ENCODE measurements at places on chromosomes 16 and 17.
A peak's percentile ranks its signal among the peaks of the same experiment; 100 is the strongest.

DNA sequence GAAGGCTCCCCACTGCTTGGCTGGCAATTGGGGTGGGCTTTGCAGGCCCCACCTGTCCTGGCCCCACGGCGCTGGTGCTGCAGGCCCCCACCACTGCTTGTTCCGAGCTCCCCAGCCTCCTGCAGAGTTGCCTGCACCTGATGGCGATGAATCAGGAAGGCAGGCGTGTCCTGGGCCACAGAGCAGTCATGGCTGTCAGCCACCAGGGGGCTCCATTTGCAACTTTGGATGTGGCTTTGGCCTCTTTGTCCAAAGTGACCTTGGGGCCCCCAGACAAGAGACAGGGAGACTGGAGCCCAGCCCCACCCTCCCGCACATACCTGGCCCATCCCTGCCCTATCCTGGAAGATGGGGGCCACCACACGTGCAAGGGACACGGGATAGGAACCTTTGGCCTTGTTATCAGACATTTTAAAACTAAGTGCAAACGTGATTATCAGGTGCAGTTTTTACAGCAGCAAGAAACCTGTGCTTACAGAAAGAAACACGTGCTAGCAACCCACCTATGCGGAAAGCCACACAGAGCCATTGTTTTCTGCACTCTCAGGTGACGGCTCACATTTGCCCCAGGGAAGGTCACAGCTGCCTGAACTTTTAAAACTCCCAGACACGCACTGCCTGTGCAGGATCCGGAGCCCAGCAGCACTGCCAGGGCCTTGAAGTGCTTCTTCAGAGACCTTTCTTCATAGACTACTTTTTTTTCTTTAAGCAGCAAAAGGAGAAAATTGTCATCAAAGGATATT, at the start of gene DNASE1:
Gene DNASE1, plus strand, starts transcription at position 443 of the 743 bp plus-strand sequence. CDS start 683 bp downstream, outside the sequence.
- peak; percentile 75 for DNase-seq

DNA sequence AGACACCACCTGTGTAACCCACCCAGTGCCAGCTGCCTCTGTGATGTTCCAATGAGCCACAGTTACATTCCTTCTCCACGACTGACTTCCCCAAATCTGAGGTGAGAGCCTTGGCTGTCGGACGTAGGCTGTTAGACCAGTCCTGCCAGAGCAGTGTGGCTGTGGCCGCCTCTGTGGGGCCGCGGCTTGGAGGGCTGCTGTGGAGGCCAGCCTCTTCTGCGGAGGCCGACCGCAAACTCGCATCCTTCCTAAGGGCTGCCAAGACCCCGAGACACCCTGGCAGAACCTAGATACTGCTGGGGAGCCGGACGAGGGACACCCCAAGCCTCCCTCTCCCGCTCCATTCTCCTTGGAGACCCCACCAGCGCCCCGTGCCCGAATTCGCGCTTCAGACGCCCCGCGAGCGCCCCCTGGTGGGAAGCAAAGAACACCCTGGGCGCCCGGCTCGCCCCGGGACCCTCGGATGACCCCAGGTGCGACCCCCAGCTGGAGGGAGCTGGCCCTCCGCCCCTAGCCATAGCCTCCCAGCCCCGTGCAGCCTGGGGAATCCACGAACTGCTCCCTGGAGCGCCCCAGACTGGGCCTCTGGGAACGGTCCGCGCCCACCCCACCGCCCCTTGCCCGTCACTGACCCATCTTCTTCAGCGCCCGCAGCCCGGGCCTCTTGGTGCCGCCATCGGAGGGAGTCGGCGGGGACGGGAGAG, 547 bp downstream of the PLCD3 start:
- DNase-seq, result peak; percentile 83

DNA sequence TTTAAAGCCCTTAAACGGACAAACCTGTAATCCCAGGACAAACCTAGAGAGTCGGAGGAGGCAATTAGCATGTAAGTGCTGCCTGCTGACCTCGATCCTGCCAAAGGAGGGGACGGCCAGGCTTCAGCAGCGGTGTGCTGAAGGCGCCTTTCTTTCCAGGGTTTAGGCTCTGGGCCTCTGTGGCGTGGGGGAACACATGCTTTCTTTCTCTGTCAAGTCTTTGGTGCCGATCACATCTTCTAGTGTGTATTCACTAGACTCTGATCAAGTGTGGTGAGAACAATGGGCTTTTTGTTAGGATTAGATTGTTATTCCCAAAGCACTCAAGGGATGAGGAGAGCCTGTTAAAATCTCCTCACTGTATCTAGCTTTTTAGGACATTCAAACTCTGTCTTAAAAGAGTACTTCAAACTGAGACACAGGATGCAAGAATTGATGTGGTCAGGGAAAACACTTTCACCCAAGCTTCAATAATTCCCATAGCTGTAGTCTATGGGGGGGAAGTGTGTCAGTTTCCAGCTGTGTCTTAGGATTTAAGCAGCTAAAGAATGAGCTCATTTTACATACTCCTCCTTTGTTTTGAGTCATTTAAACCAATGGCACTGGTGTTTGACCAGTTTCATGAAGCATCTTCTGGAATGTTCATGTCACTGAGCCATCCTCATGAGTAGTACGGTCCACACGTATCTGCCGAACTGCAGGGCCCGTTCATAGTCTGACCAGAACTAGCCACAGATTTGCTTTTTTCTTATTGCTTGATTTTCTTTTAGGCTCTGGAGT, 51.2 kb downstream of the RPA1 start:
- no peak for DNase-seq

DNA sequence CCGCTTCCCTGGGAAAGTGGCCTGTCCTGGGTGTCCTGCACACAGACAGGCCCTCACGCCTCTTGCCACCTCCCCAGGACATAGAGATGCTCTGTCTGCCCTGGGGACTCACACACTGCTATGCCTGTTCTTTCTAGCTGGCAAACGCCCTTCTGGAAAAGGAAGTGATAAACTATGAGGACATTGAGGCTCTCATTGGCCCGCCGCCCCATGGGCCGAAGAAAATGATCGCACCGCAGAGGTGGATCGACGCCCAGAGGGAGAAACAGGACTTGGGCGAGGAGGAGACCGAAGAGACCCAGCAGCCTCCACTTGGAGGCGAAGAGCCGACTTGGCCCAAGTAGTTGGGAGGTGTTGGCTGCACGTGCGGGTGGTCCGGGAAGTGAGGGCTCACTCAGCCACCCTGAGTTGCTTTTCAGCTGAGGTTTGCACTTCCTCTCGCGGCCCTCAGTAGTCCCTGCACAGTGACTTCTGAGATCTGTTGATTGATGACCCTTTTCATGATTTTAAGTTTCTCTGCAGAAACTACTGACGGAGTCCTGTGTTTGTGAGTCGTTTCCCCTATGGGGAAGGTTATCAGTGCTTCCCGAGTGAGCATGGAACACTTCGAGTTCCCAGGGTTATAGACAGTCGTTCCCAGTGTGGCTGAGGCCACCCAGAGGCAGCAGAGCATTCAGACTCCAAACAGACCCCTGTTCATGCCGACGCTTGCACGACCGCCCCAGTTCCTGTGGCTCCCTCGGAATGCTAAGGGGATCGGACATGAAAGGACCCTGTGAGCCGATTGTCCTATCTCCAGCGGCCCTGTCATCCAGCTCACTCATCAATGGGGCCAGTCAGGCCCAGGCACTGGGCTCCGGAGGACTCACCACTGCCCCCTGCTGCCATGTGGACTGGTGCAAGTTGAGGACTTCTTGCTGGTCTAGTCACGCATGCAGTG, 3.5 kb upstream of the RPL13 start:
- peak; percentile 92 for DNase-seq

All from sciatic nerve (tissue), 2 donors.